Ammon's horn (tissue), 1 donor: ENCODE measurements at places on chromosomes 7 and 10.

GRCh38 chr7:103771294-103771693, 218.2 kb downstream of the RELN start:
- no peak for DNase-seq

DNA sequence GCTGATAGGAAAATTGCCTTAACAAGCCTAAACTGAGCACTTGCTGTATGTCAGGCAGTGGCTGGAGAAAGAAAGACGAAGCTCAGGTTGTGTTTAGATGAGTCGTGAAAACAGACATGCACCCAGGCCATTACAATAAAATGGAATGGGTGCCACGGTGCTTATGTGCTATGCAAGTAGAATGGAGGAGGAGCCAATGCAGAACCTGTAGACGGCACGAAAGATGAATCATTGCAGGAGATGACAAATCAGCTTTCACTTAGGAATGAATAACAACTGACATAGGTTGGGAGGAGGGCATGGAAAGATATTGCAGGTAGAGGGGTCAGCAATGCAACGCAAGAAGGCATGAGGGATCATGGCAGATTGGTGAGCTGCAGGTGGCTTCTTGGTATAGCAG, 61.2 kb upstream of the ARHGAP21 start:
- no peak for DNase-seq

DNA sequence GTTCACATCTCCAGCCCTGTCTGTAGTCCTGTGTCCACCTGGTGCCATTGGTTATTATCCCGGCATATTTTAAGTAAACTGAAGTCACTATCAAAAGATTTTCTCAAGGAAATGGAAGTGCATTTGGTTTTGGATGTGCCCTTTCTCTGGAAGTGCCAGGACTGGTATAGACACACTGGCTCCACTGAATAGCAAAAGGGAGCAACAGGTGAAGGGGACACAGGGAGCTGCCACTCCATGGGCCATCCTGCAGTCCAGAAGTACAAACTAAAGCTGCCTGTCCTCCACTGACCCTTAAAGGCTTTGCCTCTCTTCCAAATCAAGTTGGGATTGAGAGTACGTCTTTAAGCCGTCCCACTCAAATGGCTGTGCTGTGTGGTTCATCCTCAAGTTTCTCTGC, 62.7 kb downstream of the NOC3L start:
- no peak for DNase-seq

- DNase-seq: no peak
Measured at GRCh38 chr7:124720195-124720594, 45.4 kb downstream of the GPR37 start.

- DNase-seq: no peak
Measured at GRCh38 chr10:12934777-12935176, 66.7 kb downstream of the CCDC3 start.
